ENCODE measurements at places on chromosomes 16 and 17. TPM values are rescaled to one million over a fixed set of nuclear protein-coding genes. Genes with fewer than 3 reads are reported as not detected.

- DNase-seq = no peak
These were observed 21.0 kb downstream of the MRM3 start for GRCh38 chr17:802901-803881.

GRCh38 chr16:64892835-64893785 lies 228.8 kb downstream of the CDH11 start:
- no peak for DNase-seq

DNA sequence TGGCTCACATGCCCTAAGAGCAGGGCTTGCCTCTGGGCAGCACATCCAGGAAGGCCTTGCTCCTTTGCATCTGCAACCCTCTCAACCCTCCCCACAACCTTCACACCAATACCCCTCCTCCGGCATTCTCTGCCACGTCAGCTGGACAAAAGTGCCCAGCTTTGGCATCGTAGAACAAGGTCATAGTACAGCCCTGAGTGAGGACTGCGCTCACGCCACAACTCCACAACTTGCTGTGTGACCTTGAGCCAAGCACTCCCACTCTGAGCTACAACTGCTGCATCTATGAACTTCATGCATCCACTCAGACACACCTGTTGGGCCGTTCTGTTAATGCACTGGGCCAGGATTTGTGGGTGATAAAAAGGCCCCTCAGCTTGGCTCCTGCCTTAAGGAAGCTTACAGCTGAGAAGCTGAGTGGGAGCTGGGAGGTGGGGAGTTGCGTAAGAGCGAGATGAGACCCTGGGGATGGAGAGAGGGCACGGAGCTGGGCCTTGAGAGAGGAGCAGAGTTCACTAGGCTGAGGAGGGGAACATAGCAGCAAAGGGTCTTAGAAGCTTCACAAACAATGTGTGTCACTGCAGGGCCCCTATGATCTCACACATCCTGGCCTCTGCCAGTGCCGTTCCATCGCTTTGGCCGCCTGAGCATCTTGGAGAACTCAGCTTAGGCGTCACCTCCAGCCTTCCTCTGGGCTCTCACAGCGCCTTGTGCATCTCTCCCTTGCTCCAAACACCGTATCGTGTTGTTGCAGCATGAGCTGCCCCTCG lies 8.6 kb upstream of the MRC2 start:
- DNase-seq = no peak

- no peak for DNase-seq
These were observed 3.5 kb downstream of the ZFPM1 start for GRCh38 chr16:88456356-88457292.

- DNase-seq = no peak
These were observed 36.2 kb downstream of the PRMT7 start for GRCh38 chr16:68346892-68347480.

DNA sequence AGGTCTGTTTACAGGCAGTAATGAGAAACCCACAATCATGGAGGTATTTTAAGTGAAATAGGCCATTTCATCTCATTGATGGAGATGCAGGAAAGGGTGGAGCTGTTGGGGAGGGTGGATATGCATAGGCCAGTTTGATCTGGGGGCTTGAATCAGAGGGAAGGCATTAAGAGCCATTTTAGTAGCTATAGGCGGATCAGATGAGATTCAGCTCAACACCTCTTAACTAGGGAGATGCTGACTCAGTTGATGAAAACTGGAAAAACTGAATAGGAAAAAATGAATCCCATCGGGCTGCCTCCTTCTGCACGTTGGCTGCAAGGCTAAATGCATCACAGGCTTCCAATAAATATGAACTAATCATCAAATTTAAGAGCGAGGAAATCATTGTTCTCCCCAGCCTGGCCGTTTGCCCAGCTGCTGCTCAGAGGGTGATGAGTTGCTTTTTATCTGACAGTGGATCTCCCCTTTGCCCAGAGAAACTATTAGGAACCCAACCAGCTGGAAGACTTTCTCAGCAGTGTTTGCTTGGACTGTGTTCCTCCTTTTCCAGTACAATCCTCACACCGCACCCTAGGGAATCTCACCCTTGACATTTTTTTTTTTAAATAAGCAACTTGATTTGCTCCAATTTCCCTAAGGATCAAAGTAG lies 149.6 kb downstream of the SOX9 start:
- no peak for DNase-seq

DNA sequence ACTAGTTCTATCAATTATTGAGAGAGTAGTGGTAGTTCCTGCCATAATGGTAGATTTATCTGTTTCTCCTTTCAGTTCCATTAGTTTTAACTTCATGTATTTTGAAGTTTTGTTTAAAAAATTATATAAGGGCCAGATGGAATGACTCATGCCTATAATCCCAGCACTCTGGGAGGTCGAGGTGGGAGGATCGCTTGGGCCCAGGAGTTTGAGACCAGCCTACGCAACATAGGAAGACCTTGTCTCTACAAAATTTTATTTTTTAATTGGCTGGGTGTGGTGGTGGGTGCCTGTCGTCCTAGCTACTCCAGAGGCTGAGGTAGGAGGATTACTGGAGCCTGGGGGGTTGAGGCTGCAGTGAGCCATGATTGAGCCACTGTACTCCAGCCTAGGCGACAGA lies 14.1 kb upstream of the UBTF start:
- no peak for DNase-seq

GNAO1 gene
- 0.42 TPM for total RNA-seq

MT1M gene
- total RNA-seq = not detected

Data from K562 (cell line).